ENCODE measurements at places on chromosomes 7 and 10. TPM values are rescaled to one million over a fixed set of nuclear protein-coding genes. Genes with fewer than 3 reads are reported as not detected.

Gene MMP21
- total RNA-seq, result not detected

Gene HABP2
- total RNA-seq, result not detected

DNA sequence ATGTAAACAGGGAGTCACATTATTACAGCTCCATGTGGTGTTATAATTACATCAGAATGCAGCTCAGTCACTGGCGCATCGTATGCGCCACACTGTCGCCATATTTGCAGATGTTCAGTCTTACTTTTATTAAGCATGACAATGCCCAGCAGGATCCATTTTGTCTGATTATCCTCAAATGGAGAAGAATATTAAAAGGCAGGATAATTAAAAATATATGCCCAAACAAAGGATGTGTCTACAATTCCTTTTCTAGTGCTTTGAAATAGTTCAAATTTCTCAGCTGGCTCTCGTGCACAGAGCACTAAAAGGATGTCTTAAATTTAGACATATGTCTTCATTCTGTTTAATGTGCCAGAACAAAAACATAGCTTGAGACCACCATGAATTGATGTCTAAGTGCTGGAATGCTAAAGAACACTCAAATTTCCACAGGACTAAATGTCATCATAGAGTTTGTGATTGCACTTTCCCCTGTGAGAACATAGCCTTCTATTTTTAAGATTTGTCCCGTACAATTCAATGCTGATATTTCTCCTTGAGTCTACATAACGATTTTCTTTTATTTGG lies 168.0 kb downstream of the DKK1 start:
- DNase-seq, result no peak
- no peaks in the 10 kb centered on the region for H3K36me3 ChIP-seq
- no peaks in the 10 kb centered on the region for H3K27me3 ChIP-seq
- H3K27ac ChIP-seq, result no peak overlapping the region
- no peaks in the 10 kb centered on the region for H3K4me1 ChIP-seq

- no peak for DNase-seq
- H3K27ac ChIP-seq, result peak overlapping the region; percentile 69
- H3K4me3 ChIP-seq, result no peak overlapping the region
- peaks cover 79% of the 10 kb centered on the region for H3K36me3 ChIP-seq
These were observed 30.2 kb downstream of the NAMPT start for GRCh38 chr7:106254525-106255116.

DNA sequence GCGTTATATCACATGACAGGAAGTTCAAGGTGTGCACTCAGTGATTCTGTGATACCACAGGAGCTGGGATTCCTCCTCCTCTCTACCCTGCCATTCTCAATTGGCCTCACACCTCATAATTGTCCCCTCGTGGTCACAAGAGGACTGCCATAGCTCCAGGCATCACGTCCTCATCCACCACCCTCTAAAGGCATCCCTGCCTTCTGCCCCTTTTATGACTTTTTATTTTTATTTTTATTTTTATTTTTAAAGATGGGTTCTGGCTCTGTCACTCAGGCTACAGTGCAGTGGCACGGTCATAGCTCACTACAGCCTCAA lies 47.0 kb downstream of the PDGFA start:
- DNase-seq, result no peak
- H3K4me3 ChIP-seq, result no peak overlapping the region
- peaks cover 8% of the 10 kb centered on the region for H3K4me1 ChIP-seq
- H3K27ac ChIP-seq, result no peak overlapping the region
- H3K36me3 ChIP-seq, result peaks cover 7% of the 10 kb centered on the region

DNA sequence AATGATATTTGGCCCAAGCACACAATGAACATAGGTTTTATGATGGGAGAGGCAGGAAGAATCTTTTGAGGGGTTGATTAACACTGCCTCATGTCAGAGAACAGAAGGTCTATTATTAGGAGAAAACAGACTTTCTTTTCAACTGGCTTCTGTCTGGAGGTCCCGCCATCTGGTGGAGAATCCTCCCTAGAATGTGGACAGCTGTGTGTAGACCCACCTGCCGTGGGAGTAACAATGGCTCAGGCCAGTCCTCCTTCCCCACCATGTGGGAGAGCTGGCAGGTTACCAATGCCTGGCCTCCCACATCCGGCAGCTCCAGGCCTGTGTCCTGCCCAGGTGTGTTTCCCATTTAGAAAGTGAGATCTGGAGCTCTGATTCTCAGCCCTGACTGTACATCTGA lies 70.4 kb upstream of the AOAH start:
- H3K36me3 ChIP-seq, result no peaks in the 10 kb centered on the region
- peaks cover 36% of the 10 kb centered on the region for H3K4me1 ChIP-seq
- no peak for DNase-seq
- H3K4me3 ChIP-seq, result no peak overlapping the region
- no peak overlapping the region for H3K27ac ChIP-seq

DNA sequence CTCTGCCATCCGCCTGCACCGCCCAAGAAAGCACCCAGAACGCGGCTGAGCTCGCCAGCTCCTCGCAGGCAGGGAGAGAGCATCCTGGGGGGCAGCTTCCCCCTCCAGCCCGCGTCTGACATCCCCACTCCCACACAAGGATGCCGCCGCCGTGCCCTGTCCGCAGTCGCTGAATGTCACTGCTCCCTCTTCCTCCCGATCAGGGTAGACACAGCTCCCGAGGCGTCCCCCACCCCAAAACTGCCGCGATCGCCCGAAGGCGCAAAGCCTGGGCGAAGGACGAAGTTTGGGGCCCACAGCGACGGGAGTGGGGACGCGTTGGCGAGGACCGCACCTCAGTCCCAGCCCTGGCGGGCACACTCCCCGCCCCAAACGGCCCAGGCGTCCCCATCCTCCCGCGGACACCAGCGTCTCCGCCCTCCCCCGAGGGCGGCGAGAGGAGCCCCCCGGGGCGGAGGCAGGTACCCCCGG lies 1.5 kb upstream of the KAT6B start:
- peak; percentile 67 for DNase-seq
- no peaks in the 10 kb centered on the region for H3K27me3 ChIP-seq
- peaks cover 4% of the 10 kb centered on the region for H3K36me3 ChIP-seq
- peaks cover 54% of the 10 kb centered on the region for H3K4me1 ChIP-seq
- H3K27ac ChIP-seq, result no peak overlapping the region
- peak overlapping the region; percentile 99 for H3K4me3 ChIP-seq

DNA sequence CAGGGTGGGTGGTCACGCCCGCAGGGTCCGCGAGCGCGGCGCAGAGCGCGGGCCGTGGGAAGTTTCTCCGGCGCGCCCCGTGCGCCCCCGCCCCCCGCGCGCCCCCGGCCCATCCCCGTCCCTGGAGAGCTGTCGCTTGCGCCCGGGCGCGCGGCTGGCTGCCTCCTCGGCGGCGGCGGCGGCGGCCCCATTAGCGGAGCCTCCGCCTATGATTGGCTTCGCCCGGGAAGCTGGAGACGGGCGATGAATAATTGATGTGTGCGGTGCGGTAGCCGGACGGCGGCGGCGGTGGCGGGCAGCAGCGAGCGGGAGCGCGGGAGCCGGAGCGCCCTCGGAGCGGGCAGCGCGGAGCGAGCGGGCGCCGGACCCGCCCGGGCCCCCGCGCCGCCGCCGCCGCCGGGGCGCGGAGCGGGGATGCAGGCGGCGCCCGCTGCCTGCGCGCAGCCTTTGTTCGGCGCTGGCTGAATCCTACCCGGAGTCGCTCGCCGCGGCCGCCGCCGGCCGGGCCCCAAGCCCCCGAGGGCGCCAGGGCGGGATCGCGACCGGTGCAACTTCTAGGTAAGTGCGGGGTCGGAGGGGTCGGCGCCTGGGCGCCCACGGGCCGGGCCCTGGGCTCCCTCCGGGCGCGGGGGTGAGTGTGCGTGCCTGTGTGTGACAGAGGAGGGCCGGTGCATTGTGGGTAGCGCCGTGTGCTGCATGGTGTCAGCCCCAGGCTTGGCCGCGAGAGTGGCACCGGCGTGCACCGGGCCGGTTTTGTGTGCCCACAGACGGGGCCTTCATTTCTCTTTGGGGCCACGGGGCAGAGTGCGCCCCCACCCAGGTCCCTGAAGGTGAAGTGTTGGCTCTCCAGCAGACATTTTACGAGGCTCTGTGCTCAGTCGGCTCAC lies 103.8 kb upstream of the PPIF start:
- peak overlapping the region; percentile 16 for H3K27ac ChIP-seq
- peak; percentile 80 for DNase-seq
- peaks cover 59% of the 10 kb centered on the region for H3K4me1 ChIP-seq
- H3K4me3 ChIP-seq, result peak overlapping the region; percentile 86
- H3K27me3 ChIP-seq, result no peaks in the 10 kb centered on the region

DNA sequence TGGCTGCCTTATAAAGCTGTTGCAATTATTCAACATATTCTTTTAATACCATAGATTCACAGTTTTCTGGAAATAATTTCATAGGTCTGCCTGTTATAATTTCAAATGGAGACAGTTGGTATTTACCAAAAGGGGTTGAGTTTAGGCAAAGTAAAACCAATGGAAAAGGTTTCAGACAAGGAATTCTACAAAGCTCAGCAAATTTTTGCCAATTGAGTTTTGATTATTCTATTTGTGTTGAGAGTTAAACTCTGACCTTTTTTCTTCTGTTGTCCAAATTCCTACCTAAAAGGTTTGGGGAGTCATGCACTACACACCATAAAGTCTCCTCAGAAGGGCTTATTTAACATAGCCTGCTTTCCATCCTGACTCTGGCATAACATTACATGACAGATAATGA lies 38.5 kb upstream of the ABCA13 start:
- H3K4me3 ChIP-seq, result no peak overlapping the region
- no peak overlapping the region for H3K27ac ChIP-seq
- H3K27me3 ChIP-seq, result peaks cover 21% of the 10 kb centered on the region
- peaks cover 10% of the 10 kb centered on the region for H3K4me1 ChIP-seq
- peaks cover 1% of the 10 kb centered on the region for H3K36me3 ChIP-seq
- DNase-seq, result no peak

All from activated T-cell treated with anti-CD3 and anti-CD28 coated beads, Interleukin-2, amount 50 U/mL, for 72 hours (primary cell).